ENCODE measurements at places on chromosomes 5 and 9.

DNA sequence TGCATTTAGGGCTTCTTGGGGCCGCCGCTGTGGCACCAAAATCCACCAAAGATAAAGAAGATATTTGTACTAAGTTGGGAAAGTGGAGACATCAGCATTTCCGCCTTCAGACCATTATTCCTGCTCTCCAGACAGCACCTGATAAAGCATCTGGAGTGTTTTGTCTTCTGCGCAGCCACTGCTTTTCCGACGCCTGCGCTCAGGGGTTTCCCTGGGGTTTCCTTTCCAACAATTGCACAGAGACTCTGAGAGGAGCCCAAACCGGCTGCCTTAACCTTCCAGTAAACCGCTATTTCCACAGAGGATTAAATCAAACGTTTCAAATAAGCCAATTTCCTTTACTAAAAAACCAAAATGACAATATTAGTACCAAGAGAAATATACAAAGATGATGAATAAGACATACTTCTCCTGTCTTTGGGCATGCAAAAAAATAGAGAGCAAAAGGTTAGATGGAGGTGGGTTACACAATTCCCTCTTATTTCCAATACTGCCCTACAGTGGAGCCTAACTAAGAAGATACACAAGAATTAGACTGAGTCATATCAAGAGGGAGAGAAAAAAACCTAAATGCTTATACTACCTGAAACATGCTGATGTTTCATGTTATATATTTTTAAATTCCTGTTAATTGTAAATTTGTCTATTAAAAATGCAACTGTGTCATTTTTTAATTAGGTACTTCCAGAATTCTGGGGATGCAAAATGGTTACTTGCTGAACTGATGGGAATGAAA, 98.4 kb downstream of the MAPKAP1 start:
- no peak for DNase-seq

GRCh38 chr5:17269201-17269600, 51.8 kb downstream of the BASP1 start:
- no peak for DNase-seq

DNA sequence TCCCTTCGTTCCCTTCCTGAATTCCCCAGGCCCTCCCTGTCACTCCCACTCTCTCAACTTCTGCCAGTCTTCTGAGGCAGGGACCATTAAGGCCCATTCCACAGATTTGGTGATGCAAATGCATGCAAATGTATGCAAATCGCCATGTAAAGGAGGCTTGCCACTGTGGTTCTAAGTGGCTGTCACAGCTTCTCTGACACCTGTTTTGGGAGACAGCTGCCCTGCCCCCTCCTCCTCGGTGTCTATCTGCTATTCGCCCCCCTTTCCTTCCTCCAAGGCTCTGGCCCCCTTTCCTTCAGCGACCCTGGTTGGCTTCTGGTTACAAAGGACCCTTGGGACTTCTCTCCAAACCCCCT, 10.5 kb upstream of the ARAP3 start:
- no peak for DNase-seq

- DNase-seq = no peak
Measured at GRCh38 chr9:127447416-127448111, 3.6 kb downstream of the RPL12 start.

DNA sequence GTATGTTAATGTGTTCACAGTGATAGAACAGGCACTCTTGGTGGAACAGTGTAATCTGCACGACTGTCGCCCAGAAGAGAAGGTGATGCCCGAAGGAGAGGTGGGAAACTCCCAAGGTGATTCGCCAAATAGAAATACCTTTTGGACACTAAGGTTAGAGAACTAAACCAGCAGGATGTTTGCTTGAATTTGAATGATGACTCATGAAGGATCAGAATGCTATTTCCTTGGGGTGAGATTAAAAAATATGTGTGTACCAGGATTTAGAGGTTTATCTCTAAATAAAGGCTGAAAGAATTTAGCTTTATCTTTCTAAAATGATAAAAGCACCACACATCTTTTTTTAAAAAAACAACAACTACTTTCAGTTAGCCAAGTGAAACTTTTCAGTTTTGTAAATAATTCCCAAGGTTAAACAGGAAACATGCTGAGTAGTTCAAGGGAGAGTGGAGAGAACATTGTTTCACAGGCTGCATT, 297.4 kb upstream of the TAS2R1 start:
- DNase-seq = no peak

GRCh38 chr9:96249746-96250145, 52.2 kb downstream of the HSD17B3 start:
- DNase-seq = no peak

GRCh38 chr9:105053209-105053652, 125.3 kb upstream of the ABCA1 start:
- DNase-seq = peak; percentile 48

GRCh38 chr5:86029308-86029707, 588.4 kb upstream of the COX7C start:
- DNase-seq = no peak

Data from stimulated activated CD4-positive, alpha-beta T cell treated with anti-CD3 and anti-CD28 coated beads, Interleukin-12 subunit alpha, Interleukin-12 subunit beta, amount 100 ng/mL, for 24 hours (primary cell).